ENCODE measurements at places on chromosomes 5 and 9. TPM values are rescaled to one million over a fixed set of nuclear protein-coding genes. Genes with fewer than 3 reads are reported as not detected.

Gene BARX1
- total RNA-seq, result not detected

GRCh38 chr9:15743512-15743911 is 190.7 kb downstream of the CCDC171 start:
- DNase-seq, result no peak

GRCh38 chr5:134462047-134462575 is 50.4 kb upstream of the CDKN2AIPNL start:
- DNase-seq, result no peak

- no peak for DNase-seq
Observed at GRCh38 chr5:106959387-106959786, 711.4 kb downstream of the EFNA5 start.

Data from skin of body (tissue), 3 donors.